Kidney epithelial cell (primary cell): ENCODE measurements at places on chromosomes 3 and 15. TPM values are rescaled to one million over a fixed set of nuclear protein-coding genes. Genes with fewer than 3 reads are reported as not detected.

The DPP8 gene
- 27.2 and 30.8 TPM in 2 replicates for total RNA-seq

The PLA2G4E gene
- not detected in 2 replicates for total RNA-seq

The PATL2 gene
- 0.33 TPM in 1 of 2 replicates, not detected in the other for total RNA-seq

The NXPE3 gene
- 13.6 and 16.9 TPM in 2 replicates for total RNA-seq

The ZPLD1 gene
- total RNA-seq = 0.08 and 0.41 TPM in 2 replicates

The INO80 gene
- total RNA-seq = 26.7 and 58.7 TPM in 2 replicates

The BBX gene
- total RNA-seq = 50.7 and 62.2 TPM in 2 replicates

GRCh38 chr3:142898346-142899213, 9.7 kb upstream of the PCOLCE2 start:
- DNase-seq = no peak

DNA sequence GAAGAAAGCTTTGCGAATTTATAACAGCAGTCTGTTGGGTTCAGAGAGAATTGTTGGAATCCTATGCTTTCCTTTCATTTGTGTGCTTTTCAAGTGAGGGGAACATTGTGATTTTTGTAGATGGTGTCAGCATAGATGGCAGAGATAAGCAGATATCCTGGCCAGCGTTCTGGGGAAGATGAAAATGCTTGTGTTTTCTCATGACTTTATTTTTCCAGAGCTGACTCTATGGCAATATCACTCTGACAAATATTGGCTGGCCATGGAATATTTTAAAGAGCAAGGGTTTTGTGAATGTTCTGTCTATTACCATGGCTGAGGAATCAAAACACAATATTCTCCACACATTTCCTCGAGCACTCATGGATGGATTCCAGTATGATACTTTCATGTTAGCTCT, 108.8 kb downstream of the MITF start:
- no peak for DNase-seq

GRCh38 chr15:34514251-34514670, 69.2 kb downstream of the GOLGA8B start:
- DNase-seq = no peak

GRCh38 chr3:195004512-195005250, 266.3 kb downstream of the XXYLT1 start:
- DNase-seq = no peak

- DNase-seq = no peak
Measured at GRCh38 chr15:98853161-98853560, 154.4 kb downstream of the PGPEP1L start.

GRCh38 chr15:101590785-101591184, 61.4 kb downstream of the TM2D3 start:
- DNase-seq = no peak

DNA sequence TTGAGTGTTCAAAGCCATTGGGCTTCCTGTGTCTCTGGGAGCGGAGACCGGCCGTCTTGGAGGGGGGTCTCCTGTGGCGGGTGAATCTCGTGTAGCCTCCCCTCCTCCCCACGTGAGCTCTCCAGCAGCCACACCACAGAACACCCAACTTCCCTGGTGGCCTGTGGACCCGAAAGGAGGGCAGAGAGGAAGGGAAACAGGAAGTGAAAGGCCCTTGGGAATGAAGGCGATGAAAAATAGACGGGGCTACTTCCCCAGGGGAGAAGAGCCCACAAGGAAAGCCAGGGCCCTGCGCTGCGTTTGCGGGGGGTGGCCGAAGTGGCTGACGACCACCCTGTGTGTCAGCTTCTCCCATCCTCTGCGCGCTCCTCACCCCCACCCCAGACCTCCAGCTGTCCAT, 5.4 kb downstream of the ANKRD63 start:
- DNase-seq = no peak

DNA sequence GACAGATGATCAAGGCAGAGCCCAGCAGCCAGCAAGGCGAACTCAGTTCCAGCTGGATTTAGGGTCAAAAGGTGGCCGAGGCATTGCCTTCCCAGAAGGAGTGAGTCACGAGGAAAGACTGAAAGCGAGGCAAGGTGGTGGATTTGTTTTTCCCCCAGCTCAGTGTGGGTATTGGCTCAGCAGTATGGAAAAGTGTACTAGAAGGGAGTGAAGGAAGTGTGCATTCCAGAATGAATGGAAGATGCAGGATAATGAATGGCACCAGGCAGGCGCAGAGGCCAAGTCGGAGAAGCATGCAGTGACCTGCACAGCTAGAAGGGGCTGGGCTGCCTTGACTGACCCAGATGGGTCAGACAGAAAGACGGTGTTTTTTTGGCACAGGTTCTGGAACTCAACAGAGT, 46.3 kb downstream of the FOXP1 start:
- peak; percentile 91 for DNase-seq

GRCh38 chr15:85473455-85473854, 93.1 kb downstream of the AKAP13 start:
- DNase-seq = no peak

GRCh38 chr15:55499151-55499550, 8.9 kb downstream of the DNAAF4 start:
- DNase-seq = no peak

DNA sequence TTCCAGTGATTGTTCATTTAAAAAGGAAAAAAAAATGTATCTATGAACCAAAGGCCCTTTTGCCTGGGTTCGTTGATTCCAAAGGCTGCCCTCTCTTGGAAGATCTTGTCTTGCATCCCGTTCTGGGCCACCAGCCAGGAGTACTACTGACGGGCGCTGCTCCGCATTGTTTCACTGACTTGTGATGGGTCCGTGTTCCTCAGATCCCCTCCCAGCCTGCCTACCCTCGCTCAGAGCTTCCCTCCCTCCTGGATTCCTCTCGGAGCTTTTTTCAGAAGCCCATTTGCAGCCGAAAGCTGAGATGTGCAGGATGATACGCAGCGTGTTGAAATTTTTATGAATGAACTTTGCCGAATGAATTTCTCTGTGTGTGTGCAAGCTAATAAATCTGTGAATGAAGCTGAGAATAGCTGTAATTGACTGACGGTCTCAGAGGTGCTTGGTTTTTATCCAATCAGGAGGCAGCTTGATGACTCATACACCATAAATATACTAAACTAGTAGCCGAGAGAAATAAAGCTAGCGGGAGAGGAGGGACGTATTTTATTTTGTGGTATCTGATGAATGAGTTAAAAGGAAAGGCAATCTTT, at the start of gene SHC4:
SHC4 (minus strand) TSS at position 396 of the 590 bp plus-strand sequence. CDS start 904 bp downstream, outside the sequence.
- no peak for DNase-seq

DNA sequence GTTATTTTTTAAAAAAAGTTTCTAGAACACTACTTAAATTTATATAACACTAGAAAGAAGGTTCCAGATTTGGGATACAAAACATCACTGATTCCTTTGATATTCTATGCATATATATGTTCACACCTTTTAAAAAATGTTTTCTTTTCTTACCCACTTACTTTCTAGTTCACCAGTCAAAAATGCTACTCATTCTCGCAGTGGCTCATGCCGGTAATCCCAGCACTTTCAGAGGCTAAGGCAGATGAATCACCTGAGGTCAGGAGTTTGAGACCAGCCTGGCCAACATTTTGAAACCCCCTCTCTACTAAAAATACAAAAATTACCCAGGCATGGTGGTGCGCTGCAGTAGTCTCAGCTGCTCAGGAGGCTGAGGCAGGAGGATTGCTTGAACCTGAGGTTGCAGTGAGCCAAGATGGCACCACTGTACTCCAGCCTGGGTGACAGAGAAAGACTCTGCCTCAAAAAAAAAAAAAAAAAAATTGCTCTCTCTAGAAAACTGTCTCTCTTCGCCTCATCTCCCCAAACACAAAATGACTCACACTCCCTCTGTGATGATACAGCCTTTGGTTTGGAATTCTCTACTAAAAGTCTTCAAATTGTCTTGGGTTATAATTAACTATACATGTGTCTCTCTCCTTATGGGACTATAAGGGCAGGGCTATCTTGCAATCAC, 52.6 kb upstream of the TGFBR2 start:
- DNase-seq = no peak

- DNase-seq = no peak
Measured at GRCh38 chr15:99185414-99186130, 63.8 kb downstream of the TTC23 start.

- no peak for DNase-seq
Measured at GRCh38 chr3:97970156-97970555, 2.1 kb downstream of the RIOX2 start.

DNA sequence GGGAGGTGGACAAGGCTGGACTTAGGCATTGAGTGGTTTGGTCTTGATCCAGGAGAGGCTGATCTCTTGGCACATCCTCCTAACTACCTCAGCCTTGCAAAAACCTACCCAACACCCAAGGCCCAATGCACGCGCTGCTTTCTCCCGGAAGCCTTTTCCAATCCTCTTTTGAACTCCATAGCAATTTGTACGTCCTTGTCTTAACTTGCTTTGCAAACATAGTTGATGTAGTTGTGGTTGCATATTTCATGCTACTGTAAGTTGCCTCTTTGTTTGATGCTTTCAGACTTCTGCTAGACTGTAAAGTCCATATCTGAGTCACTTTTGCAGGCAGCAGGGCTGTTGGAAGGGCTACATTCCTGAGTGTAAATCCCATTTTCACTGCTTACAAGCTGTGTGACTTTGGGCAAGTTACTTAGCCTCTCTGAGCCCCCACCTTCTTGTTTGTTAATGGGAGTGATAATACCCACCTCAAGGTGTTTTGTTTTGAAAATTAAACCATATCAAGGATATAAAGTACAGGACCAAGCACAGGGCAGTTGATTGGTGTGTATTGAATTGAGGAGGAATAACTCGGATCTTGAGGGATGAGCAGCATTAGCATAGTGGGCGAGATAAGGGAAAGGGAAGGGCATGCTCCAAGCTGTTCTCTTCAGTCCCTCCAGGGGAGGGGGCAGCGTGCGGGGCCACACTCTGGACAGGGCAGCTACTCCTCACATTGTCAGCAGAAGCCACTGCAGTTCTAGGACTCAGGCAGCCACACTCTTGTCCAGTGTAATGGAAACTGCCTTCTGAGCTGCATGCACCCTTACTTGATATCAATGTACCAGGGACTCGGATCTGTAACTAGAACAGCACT, 28.8 kb downstream of the SIAH2 start:
- no peak for DNase-seq

GRCh38 chr3:143280984-143281383, 161.4 kb downstream of the CHST2 start:
- no peak for DNase-seq

- DNase-seq = no peak
Measured at GRCh38 chr3:142459096-142459495, 11.3 kb upstream of the XRN1 start.

GRCh38 chr3:164235289-164236028, 842.8 kb downstream of the SI start:
- no peak for DNase-seq

- no peak for DNase-seq
Measured at GRCh38 chr15:63331456-63331855, 50.2 kb downstream of the CA12 start.

- DNase-seq = no peak
Measured at GRCh38 chr3:100992231-100993012, 799 bp downstream of the ABI3BP start.
